ENCODE measurements at places on chromosomes 12 and 14.

DNA sequence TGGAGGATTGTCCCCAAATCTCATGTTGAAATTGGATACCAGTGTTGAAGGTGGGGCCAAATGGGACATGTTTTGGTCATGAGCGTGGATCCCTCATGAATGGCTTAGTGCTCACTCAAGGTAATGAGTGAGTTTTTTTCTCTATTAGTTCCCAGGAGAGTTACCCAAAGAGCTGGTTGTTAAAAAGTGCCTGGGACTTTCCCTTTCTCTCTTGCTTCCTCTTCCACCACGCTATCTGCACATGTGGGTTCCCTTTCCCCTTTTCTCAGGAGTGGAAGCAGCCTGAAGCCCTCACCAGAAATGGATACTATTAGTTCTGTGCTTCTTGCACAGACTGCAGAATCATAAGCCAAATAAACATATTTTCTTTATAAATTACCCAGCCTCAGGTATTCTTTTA, 465.4 kb downstream of the FSCB start:
- DNase-seq: no peak

DNA sequence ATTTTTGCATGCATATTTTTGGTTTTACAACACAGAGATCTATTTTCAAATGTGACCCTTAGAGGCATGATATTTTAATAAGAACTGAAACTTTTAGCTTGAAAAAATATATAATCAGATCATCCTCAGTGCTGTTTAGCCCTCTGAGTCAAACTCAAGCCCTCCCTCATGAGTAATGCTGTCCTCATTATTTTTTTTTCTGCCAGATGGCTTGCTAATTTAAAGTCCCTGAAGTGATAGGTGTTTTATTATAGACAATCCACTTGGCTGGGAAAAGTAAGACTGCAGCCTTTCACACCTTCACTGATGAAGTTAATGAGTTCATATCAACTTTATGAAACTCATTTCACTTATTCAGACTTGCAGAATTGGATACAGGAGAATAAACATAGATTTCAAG, 227.7 kb downstream of the SLC16A7 start:
- no peak for DNase-seq

GRCh38 chr14:92651758-92652406, 96.5 kb downstream of the LGMN start:
- DNase-seq: no peak

DNA sequence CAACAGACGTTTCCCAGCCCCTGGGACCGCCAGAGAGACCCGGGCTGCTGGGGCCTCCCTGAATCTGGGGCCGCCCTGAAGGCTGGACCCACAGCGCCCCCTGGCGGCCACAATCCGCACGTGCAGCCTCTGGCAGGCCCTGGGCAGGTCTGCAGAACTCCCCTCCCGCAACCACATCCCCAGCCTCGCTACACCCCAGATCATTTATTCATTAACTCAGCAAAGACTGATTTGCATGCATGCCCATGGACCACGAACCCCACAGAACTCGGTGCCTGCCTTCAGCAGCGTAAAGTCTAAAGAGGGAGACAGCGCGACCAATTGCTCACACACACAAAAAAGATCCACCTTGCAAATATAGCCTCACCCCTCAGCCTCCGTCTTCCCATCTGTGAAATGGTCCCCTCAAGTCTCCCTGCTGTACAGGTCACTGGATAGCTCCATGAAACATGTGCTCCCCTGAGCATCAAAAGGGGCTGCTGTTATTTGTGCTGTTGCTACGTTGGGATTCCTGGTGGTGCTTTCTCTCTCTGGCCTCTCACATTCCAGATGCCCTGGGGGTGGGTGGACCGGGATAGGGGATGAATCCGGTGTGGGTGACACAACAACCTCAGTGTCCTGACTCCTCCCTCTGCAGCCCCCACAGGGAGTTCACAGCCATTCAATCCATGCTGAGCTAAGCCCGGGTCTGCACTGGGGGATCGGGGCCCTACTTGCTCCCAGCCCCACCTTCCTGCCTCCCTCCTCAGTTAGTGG, 96.4 kb downstream of the SCARB1 start:
- DNase-seq: peak; percentile 65

DNA sequence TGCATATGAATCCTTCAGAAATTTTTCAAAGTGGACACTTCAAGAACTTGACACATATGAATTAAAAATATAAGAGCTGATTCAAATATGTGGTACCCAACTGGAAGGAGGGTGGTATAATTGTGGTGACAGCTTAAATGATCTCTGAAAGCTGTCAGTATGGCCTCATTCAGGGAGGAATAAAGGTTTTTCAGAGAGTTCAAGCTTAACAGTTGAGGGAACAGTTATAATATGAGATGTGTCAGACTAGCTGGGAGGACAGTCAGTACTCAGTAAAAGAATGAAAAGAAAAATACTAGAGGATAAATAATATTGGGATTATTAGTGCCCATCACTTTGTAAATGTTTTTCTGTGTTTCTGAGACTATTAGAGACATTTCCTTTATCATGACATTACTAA, 277.5 kb downstream of the RASSF9 start:
- no peak for DNase-seq

DNA sequence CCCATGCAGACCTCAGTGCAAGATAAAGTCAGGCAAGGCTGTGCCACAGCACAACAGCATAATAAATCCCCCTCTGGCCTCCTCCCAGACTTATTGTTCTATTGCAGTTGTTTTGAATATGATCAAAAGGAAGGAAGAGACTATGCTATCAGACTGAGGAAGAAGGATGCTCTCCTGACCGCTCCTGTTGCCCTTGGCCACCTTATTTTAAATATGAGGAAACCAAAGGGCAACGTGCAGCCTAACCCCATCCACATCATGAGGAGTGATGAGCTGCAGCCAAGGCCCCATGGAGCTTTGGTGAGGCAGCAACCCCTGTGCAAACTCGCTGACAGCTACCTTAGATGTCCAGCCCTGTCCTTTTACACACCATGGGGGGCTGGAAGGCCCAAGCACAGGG, 291.7 kb downstream of the ZFP36L1 start:
- no peak for DNase-seq

- DNase-seq: no peak
Observed at GRCh38 chr14:85881935-85882334, 352.0 kb downstream of the FLRT2 start.

DNA sequence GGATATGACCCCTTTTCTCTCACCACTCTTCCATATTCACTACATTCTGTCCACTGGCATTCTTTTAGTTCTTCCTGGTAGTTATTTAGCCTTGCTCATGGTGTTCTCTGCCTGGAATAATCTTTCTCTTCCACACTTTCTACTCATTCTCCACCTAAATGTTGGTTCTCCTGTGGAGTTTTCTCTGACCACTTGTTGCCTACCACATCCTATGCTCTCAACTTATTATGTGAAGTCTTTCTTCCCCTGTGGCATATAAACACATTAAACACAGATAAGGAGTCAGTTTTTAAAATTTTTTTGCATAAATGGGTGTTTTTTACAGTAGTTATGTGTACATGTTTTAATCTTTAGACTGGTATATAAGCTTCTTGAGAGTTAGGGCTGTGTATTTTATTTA, 3.3 kb upstream of the SMARCC2 start:
- DNase-seq: no peak

- DNase-seq: no peak
Observed at GRCh38 chr12:126944684-126945083, 1322.3 kb upstream of the TMEM132C start.

DNA sequence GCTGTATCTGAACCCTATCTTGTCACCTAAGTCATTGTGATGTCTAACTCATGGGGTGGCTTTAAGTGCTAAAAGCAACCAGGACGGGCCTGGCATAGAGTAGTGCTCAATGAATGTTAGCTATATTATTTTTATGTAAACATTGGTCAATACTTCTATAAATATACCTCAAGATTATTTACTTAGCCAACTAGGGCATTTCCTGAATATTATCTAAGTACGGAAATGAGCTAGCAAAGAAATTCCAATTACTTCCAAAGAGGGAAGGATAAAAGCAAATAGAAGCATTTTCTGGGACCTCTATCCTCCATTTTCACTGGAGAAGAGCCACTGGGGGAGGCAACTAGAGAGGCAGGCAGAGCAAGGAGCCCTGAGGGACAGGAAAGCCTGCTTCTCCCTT, 20.6 kb downstream of the CCDC92 start:
- no peak for DNase-seq

DNA sequence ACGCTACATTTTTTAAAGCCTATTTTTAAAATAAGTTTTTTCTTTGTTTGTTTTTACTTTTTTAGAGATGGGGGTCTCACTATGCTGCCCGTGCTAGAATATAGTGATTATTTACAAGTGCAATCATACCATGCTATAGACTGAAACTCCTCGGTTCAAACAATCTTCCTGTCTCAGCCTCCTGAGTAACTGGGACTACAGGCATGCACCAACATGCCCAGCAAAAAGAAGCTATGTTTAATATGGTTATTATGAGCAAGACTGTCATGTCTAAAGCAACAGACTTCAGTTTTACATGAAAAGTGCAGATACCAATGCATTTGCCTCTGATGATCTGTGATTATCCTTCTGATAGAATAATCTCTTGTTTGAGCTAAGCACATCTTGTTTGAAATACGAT, 45.6 kb upstream of the SGPP1 start:
- DNase-seq: no peak

- DNase-seq: peak; percentile 16
Observed at GRCh38 chr12:105330931-105331804, 677 bp downstream of the C12orf75 start.

- no peak for DNase-seq
Observed at GRCh38 chr12:71865166-71865713, 25.7 kb downstream of the TBC1D15 start.

DNA sequence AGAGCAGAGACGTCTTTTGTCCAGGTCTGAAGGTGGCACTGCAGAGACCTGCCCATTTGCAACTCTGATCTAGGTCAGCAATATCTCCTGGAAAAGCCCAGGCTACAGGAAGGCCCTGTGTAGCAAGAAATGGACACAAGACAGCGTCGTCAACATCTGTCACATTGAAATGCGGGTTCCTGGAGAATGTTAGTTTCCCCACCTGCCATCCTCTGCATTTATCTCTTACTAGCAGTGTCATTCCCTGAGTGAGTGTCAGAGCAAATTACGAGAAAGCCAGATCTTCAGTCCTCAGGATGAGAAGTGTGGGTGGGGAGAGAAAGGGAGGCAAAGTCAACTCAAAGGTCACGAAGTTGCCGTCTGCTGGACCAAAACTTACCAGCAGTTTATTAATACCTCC, 27.4 kb upstream of the FLVCR2 start:
- no peak for DNase-seq

DNA sequence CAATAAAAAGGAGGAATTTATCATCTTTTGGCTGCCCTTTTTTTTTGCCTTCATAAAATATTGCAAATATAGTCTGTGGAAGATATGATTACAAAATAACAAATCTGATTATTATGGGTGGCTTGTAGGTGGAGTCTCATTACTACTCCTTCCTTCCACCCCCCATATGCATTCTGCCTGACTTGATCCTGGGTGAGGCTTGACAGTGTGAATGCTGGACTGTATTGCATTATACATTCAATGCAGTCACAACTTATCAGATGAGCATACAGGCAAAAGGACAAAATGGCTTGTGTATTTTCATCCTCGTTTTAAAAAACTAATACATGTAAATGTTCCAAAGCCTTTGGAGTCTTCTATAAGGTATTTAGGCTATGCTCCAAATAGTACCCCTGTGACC, 186.3 kb downstream of the ANO4 start:
- no peak for DNase-seq

DNA sequence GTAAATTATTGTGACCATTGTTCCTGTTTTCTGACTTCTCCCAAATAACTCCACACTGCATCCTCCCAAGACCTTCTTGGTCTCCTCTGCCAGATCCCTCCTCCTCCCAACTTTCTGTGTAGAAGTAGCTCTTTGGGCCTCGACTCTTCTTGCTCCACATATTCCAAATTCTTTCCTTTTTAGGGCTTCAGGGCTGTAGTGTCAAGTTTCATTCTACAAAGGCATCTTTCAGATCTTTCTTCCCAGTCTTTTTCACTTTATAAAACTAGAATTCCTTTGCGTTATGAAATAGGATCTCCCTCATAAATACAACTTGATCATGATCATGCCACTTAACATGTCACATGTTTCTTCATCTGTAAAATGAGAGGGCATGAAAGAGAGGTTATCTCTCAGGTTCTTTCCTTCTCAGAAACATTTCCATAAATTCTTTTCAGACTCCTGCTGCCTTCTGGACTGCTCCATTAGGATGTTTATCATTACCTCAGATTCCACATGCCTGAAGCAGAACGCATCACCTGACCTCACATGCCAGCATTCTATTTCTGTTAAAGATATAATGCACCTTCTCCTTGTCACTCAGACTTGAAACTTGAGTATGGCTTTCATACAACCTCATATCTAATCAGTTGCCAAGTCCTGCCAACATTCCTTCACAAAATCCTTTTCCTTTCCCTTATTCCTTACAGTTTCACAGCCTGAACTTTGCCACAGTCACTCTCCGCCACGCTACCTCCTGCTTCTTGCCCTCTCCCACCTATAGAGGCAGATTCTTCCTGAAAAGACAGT, 8.5 kb downstream of the SLC38A1 start:
- no peak for DNase-seq

DNA sequence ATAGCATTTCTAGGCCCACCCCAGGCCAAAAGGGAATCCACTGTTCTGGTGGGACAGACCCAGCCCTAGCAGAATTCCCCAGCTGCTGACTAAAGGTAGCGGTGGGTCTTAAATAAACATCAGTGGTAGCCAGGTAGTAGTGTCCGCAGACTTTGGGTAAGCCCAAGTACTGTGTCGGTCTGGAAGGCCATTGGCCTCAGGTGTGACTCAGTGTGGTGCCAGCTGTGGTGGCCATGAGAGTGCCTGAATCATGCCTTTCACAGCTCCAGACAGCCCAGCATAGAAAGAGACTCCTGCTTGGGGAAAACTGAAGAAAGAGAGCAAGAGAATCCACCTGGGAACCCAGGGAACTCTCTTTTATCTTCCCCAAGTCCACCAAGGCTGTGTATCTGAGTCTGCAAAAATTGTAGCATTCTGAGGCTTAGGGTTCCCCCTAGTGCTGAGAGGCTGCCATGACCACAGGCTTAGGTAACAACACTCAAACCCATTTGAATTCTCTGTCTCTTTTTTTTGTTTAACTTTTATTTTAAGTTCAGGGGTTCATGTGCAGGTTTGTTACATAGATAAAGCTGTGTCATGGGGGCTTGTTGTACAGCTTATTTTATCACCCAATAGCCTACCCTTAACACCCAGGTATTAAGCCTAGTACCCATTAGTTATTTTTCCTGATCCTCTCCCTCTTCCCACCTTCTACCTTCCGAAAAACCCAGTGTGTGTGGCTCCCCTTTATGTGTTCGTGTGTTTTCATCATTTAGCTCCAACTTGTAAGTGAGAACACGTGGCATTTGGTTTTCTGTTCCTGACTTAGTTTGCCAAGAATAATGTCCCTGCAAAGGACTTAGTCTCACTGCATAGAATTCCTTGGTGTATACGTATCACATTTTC, 16.7 kb upstream of the CD163L1 start:
- peak; percentile 43 for DNase-seq

DNA sequence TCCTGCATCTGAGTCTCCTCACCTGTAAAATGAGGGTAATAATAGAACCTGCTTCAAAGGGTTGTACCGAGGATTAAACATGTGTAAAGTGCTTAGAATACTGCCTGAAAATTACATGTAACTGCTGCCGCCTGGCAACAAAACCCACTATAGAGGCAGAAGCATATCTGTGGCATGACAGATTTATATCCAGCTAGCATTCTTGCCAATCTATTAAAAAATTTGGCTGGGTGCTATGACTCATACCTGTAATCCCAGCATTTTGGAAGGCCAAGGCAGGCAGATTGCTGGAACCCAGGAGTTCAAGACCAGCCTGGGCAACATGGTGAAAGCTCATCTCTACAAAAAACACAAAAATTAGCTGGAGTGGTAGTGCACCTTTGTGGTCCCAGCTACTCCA, 16.4 kb upstream of the KSR2 start:
- DNase-seq: no peak

Measured in T-helper 1 cell (primary cell).